ENCODE measurements at places on chromosomes 13 and 19.

- DNase-seq, result peak; percentile 96
Measured at GRCh38 chr13:37134411-37135041, 29.1 kb upstream of the CSNK1A1L start.

GRCh38 chr13:29969286-29969685 is 118.9 kb upstream of the UBL3 start:
- DNase-seq, result peak; percentile 81

- peak; percentile 6 for DNase-seq
Measured at GRCh38 chr19:21256722-21257121, 72.5 kb downstream of the ZNF708 start.

GRCh38 chr13:91348906-91349435 is 1.5 kb downstream of the MIR17HG start:
- DNase-seq, result peak; percentile 89

- DNase-seq, result peak; percentile 13
Measured at GRCh38 chr13:44971656-44972595, 17.3 kb downstream of the NUFIP1 start.

GRCh38 chr19:38030686-38031422 is 123.8 kb downstream of the SIPA1L3 start:
- DNase-seq, result no peak

DNA sequence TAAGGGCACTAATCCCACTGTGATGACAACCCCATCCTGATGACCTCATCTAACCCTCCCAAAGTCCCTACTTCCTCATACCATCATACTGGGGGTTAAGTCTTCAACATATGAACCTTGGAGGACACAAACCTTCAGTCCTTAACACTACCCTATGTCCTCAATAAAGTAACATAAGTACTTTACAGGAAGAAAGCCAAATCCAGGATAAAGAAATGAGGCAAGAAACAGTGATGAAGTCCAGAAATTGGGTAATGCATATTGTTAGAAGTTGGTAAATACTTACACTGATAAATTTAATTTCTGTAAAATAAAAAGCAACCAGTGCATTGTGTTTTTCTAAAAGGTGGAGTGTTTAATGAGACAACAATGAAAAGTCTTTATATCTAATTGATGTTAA is 284.8 kb upstream of the SOX21 start:
- peak; percentile 31 for DNase-seq

DNA sequence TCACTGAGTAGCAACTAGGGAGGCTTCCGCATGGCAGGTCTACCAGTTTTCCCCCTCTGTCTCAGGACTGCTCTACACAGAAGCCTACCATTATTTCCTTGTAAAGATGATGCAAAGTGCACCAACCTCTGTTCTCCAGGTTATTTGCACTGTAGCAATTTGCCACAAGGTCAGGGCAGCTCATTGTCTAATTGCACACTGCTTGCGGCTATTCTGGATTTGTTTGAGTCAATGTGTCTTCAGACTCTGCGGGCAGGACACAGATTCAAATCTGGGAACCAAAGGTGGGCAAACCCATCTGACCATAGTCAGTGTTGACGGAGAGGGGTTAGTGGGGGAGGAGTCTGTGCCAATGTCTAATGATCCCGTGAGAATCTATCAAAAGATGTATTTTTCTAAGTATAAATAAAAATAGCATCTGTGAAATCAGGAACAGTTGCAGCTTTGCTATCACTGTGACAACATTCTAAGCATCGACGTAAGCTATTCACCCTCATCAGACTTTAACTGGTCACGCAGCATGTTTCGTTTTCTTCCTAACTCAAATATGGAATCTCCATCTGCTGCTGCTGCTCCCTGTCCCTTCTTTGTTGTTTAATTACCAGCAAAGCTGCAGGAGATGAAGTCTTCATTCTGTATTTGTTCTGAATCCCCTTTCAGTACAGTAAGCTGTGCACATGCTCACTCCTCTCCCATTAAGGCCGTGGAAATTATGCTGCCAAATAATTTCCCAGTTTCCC is 26.4 kb downstream of the CYSLTR2 start:
- no peak for DNase-seq

DNA sequence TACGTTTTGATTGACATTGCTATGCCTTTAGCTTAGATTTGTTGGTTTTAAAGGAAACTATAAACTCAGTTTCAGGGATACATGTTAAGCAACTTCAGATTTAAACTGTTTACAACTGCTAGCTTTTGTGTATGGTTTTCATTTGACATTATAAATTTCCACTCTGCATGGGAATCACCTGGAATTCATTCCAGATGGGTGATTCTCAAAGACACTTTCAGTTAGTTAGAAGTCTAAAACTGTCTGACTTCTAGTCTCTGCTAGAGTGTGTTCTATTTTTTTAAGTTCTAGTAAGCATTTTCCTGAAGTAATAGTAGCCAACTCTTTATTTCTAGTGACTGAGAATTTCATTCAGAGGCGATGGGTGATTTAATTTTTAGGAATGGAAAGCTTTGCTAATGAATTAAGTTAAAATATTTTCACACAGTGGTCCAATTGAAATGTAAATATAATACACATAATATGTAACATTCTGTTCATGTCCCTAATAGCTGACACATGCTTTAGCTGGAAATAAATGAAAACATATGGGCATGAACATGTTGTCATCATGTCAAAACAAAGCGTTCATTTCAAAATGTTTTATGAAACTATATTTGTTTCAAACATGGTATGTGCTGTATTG is 58.3 kb upstream of the CSNK1A1L start:
- DNase-seq, result no peak

GRCh38 chr19:47603706-47604565 is 5.0 kb upstream of the BICRA start:
- no peak for DNase-seq

DNA sequence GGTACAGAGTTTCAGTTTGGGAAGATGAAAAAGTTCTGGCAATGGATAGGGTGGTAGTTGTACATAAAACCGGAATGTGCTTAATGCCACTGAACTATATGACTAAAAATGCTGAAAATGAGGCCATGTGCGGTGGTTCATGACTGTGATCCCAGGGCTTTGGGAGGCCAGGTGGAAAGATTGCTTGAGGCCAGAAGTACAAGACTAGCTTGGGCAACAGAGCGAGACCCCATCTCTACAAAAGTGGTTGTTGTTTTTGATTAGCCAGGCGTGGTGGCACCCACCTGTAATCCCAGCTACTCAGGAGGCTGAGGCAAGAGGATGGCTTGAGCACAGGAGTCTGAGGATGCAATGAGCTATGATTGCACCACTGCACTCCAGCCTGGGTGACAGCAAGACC is 12.8 kb downstream of the SMAD9 start:
- DNase-seq, result no peak

DNA sequence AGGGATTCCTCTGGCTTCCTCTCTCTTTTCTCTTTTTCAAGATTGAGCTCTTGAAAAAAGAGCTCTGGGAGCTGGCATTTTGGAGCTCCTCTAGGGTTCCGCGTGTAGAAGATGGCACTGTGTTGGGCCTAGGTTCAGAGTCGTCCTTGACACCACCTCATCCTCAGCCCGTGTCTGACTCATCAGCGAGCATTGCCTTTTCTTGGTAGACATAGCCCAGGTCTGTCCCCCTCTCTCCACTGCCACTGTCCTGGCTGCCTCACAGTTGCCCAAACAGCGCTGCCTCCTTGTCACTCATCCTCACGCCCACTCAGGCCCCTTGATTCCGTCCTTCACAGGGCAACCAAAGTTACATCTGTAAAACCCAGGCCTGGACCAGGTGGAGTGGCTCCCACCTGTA is 24.6 kb downstream of the PAK4 start:
- no peak for DNase-seq

DNA sequence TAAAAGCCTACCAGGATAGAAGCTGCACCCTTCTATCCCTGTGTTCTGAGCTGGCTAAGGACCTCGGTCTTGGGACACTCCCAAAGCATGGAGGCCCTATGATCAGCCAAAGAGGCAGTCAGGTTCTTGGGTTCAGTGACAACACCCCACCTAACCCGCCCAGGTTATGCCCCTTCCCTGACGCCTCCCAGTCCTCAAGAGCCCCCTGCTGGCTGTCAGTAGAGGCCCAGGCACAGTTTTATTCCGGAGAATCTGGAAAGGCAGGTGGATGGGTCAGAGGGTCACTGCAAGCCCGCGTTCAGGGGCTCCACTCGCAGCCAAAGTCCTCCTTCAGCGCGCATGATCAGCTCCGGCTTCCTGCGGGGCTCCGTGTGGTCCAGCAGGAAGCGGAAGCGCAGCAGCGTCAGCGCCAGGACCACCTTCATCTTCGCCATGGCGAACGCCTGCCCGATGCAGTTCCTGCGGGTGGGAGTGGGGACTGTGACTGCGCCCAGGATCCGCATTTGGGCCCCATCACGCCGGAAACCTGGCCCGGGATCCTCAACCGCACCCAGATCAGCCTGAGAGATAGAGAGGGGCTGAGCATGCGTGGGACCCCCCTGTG is 22.3 kb downstream of the OR10H3 start:
- DNase-seq, result no peak

DNA sequence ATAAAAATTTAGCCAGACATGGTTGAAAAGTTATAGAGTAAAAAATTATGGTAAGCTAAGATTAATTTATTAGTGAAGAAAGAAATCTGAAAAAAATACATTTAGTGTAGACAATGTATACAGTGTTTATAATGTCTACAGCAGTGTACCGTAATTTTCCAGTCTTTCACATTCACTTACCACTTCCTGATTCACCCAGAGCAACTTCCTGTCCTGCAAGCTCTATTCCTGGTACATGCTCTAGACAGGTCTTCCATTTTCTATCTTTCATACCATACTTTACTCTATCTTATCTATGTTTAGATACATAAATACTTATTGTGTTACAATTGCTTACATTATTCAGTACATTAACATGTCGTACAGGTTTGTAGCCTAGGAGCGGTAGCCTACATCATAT is 1387.8 kb upstream of the ATXN8OS start:
- no peak for DNase-seq

GRCh38 chr13:105343134-105343806 is 1192.2 kb downstream of the EFNB2 start:
- no peak for DNase-seq

GRCh38 chr19:937259-937694 is 11.4 kb downstream of the ARID3A start:
- no peak for DNase-seq

DNA sequence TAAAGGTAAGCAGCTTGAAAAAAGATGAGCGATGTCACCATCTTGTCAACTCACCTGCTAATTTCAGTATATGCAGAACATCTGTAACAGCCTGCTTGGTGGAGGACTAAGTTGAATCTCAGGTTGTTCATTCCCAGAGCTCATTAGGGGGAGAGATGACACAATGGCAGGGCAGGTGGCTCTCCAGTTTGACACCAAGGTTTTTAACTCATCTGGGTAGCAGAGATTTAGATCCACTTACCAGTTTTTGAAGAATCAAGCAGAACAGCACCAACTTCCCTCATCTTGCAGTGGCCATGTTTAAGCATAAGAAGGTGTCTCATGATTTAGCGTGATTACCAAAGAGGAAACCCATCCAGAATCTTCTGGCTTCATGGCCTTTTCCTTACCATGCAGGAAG is 168.3 kb downstream of the TSHZ3 start:
- DNase-seq, result no peak

GRCh38 chr13:102930566-102930965 is 84.7 kb downstream of the ERCC5 start:
- DNase-seq, result no peak

- no peak for DNase-seq
Measured at GRCh38 chr19:39139971-39140453, 14.4 kb downstream of the PAK4 start.

GRCh38 chr19:53537121-53537520 is 824 bp upstream of the ZNF331 start:
- no peak for DNase-seq

DNA sequence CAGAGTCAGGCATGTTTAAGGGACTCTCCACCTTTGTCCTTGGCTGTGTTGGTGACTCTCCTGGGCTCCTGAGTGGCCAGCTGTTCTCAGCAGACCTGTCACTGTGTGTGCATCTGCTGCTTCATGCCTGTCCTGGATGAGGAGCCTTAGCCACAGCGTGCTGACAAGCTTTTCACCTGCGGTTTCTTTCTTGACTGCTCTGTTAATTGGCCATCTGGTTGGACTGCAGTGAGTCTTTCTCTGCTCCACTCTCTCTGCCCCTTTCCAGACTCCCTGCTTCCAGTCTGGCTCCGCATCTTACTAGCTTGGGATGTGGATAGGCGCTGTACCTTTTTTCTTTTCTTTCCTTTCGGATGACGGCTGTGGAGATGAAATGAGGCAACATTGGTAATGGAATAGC is 38.8 kb downstream of the POLR1D start:
- DNase-seq, result no peak

- no peak for DNase-seq
Measured at GRCh38 chr19:28472843-28473242, 740.1 kb downstream of the UQCRFS1 start.

DNA sequence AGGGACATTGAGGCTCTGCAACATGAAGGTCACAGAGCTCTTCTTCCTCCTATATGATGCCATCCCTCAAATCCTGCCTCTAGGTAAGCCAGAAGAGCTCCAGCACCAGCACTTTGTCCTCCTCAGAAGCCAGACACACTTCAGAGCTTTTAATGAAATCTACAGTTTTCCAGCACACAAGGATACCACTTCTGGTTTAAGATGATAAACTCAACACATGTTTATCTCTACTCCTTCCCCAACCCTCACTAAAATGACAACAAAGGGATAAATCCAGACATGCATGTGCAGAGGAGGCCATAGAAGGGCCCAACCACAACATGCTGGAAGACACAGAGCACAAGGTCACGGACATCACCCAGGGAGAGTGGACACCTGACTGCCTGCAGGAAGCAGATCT is 195.3 kb downstream of the USP12 start:
- DNase-seq, result no peak

GRCh38 chr19:8639821-8640401 is 9.5 kb downstream of the NFILZ start:
- no peak for DNase-seq

- no peak for DNase-seq
Measured at GRCh38 chr19:17615889-17616685, 60.6 kb downstream of the COLGALT1 start.

DNA sequence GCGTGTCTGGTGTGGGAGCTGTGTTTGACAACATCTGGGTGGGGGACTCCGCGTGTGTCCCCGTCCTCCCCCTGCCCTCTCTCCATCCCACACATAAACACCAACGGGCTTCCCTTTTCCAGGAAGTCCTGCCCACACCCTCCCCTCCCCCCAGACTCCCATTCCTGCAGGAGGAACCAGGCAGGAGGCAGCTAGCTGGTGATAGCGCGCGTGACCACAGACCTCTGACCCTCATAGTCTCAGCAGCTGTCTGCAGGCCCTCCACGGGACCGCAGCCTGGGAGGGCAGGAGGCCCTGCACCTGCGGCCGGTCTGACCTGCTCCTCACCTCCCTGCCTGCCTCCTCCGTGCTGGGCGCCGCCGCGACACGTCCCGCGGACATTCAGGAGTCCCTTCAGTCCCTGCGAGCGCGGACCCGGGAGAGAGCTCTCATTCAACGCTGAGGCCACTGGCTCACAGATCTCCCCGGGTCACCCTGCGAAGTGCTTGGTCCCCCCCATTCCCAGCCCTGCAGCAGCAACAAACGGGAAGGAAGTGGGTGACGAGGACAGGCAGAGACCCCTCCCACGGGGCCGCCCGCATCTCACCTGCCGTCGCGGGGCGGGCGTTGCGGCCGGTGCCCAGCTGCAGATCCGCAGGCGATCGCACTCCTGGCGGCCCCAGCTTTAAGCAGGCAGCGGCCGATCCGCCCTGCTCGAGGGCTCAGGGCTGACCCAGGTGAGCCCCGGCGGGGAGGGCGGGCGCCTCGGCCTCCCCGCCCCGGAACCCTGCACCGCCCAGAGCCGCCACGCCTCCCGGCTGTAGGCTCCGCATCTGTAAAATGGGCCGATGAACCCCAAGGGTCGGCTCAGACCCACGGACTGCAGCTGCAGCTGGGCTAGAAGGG is 1.1 kb upstream of the ACP5 start:
- peak; percentile 25 for DNase-seq

GRCh38 chr13:67964091-67964490 is 734.0 kb upstream of the PCDH9 start:
- no peak for DNase-seq

GRCh38 chr19:38537071-38537936 is 80.4 kb downstream of the MAP4K1 start:
- DNase-seq, result no peak
